Activated T-cell treated with anti-CD3 and anti-CD28 coated beads, Interleukin-2, amount 50 U/mL, for 48 hours (primary cell): ENCODE measurements at places on chromosomes 11 and 22.

DNA sequence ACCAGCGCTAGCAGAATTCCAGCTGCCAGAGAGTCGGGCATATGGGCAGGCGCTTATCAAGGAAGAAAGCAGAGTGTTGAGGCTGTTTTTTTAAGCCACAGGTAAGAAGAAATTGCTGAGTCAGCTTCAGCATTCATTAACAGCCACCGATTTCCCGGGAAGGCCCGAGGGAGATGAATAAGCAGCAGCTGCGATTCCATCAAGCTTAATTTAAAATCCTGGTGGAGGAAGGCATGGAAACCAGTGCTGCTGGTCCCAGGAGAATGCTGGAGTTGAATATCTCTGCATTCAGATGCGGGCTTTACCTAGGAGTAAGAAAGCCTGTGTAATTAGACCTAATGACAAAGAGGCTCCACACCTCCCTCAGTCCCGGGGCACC is 168.8 kb downstream of the BRD1 start:
- DNase-seq: no peak

GRCh38 chr11:117458275-117459122 is 130.8 kb downstream of the CEP164 start:
- DNase-seq: peak; percentile 45

DNA sequence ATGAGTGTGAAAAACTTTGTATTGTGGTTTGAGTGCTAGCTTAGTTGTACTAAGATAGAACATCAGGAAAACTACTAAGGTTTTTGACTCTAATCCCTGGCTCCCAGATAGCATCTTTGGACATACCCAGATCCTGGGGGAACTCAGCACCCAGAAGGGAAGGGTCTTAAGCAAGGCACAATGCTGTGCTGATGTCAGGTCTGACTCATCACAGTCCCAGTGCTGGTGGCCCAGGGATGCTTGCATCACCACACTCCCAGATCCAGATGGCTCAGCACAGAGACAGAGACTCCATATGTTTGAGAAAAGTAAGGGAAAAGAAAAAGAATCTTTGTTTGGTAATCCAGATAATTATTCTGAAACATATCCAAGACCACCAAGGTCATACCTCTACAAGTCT is 18.3 kb upstream of the OR56A3 start:
- DNase-seq: no peak

DNA sequence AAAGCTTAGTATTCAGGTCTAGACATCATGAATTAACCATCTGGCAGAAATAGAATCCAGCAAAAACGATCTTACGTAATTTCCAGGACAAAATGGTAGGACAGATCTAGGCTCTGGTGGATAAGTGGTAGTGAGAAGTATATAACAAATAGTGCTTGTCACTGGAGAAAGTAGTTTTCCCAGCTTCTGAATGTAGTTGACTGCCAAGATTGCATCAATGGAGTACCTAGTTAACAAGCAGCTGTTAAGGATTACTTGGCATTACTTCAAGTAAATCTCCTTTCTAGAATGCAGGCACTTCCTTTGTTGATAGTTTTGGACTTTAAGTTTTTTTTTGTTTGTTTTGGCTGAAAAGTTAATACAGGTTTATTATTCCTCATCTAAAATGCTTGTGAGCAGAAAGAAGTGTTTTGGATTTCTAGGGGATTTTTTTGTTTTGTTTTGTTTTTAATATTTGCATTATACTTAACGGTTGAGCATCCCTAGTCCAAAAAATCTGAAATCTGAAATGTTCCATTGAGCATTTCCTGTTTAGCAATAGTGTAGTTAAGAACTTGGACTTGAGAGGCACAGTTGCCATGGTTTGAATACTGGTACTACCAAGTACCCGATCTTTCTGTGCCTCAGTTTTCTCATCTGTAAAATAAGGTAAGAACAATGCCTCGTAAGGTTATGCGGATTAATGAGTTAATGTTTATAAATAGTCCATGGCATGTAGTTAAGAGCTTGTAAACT is 20.3 kb downstream of the FAM118B start:
- no peak for DNase-seq

GRCh38 chr11:83697518-83697917 is 411.4 kb upstream of the CCDC90B start:
- no peak for DNase-seq

DNA sequence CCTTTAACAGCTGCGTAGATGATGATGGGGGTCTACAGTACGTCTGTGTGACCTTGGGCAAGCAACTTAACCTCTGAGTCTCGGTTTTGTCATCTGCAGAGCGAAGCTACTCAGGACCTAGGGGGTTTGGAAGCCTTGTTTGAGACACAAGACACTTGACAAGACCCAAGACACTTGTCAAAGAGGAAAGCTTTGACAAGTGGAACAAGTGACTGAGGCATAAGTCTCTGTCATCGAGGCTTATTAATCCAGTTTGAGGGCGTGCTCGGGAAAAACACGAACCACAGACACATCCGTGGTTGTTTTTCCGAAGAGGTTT is 732 bp upstream of the PC start:
- no peak for DNase-seq

GRCh38 chr11:9438611-9439010 is 22.2 kb upstream of the ZNF143 start:
- DNase-seq: no peak

DNA sequence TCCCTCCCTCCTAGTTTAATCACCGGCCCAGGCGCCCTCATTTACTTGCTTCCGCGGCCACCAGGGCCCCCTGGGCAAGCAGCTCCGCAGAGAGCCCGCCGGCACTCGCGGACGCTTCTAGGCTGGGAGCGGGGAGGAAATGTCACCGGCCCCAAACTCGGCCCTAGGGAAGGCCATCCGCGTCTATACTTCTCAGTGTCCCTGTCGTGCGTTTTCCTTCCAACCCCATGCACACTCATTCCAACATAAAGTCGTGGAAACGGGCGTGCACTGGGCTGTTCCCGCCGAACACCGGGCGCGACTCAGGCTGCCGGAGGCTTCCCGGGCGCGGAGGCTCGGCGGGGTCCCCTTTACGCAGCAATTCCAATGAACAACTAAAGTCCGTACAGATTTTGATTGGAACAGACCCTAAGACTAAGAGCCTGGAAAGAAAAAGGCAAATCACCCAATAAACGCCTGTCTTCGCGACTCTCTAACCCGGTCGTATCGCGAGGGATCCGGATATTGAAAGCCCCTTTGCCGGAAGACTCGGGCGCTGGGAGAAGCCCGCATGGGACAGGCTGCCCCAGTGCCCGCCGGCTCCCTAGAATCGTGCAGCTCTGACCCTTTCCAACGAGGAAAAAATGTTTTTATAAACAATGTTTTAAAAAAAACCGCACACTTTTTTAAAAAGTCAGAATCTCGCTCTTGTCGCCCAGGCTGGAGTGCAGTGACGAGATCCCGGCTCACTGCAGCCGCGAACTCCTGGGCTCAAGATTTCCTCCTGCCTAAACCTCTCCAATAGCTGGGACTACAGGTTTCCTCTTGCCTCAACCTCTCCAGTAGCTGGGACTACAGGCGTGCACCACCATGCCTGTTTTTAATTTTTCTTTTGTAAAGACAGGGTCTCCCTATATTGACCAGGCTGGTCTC is 1.3 kb upstream of the BARX2 start:
- DNase-seq: peak; percentile 37

- DNase-seq: no peak
These were observed 78.9 kb downstream of the GRK3 start for GRCh38 chr22:25643232-25644000.

DNA sequence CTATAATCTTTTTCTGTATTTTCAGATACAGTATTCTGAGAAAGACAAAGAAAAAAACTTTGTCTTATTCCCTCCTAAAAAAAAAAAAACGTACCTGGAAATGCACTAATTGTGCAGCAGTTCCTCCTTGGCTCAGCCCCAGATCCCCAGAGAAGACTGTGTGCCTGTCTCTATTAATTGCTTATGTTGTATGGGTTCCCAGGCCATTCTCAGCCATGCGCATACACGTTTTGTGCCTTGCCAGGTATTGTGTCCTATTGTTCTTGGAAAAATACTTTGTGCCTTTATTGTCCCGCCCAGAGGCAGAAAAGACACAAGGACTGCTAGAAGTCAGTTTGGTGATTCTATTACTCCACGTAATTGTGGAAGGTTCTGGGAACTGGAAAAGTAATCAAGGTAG is 91.2 kb downstream of the PIWIL4 start:
- DNase-seq: no peak

GRCh38 chr11:120952461-120953434 is 71.2 kb upstream of the TBCEL start:
- DNase-seq: peak; percentile 84

DNA sequence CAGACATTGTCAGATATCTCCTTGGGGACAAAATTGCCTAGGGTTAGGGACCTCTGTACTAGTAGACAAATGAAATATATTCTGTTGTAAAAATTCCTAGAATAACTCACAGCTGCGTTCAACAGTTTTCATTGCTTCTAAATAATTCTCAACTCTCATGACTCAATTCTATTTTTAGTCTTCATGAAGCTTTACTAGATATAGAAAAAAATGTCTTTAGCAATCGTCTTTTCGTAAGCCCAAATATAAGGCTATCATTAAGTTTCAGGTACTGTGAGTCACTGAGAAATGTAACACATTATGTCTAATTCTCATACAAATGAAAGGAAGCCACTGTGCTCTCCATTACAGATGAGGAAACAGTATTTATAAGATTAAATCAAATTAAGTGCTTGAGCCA is 6.4 kb downstream of the MMP12 start:
- DNase-seq: no peak

- no peak for DNase-seq
These were observed 42.3 kb upstream of the CCDC188 start for GRCh38 chr22:20192972-20193760.

DNA sequence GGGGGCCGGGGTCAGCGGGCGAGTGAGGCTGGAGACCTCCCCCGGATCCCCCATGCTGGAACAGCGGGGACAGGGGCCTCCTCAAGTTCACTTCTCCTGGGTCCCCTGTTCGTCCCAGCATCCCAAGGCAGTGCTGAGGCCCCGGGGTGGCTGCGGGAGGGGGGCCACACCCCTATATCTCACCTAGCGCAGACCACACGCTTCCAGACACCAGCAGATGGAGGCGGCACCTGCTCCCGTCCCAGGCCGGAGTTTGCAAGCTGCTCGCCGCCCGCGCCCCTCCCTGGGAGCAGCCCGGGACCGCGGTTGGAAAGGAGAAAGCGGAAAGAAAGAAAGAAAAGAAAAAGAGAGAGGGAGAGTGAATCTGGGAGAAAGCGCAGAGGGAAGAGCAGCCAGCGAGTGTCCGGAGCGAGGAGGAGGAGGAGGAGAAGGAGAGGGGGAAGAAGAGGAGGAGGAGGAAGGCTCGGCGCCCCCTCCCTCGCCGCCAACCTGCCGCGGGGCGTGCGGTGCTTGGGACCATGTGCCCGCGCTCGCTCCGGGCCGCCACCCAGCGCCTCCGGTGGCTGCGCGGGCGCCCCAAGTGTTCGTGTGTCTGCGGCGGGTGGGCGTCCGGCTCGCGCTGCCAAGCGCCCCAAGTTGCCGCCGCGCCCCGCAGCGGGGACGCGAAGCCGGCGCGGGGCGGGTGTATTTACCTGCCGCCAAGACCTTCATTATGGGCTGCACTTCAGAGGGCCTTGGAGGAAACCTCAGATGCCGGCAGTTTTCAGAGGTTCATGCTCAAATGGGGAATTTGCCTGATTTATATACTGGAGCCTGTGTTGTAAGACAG is at the start of gene LIF:
LIF (minus strand) TSS at position 775 of the 829 bp plus-strand sequence; CDS start at position 711, 64 bp downstream.
- DNase-seq: peak; percentile 74

DNA sequence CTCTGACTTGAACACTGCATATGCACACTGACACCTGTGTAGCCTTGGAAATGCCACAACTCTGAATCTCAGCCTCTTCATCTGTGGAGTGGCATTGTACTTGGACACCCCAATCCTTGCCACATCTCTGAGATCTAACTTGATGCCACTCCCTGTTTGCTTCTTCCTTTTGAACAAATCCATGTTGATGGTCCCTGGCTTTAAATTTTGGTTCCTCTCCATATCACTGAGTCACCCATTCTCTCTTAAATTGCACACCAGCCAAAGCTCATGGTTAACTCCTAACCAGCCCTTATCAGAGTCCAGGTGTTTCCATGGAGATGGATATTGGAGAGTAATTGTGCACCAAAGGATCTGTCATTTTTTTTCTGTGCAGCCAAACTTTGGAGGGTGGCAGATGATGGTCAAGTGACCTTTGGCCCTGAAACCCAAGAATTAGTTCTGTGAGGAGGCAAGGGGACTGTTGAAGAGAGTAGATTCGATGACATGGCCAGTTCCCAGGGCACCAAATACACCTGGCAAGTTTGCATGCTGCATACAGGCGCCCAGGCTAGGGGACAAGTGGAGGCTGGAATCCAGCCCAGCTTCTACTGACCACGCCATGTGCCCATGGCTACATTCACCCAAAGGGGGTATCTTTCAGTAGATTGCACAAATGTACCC is 25.1 kb upstream of the PAMR1 start:
- no peak for DNase-seq

DNA sequence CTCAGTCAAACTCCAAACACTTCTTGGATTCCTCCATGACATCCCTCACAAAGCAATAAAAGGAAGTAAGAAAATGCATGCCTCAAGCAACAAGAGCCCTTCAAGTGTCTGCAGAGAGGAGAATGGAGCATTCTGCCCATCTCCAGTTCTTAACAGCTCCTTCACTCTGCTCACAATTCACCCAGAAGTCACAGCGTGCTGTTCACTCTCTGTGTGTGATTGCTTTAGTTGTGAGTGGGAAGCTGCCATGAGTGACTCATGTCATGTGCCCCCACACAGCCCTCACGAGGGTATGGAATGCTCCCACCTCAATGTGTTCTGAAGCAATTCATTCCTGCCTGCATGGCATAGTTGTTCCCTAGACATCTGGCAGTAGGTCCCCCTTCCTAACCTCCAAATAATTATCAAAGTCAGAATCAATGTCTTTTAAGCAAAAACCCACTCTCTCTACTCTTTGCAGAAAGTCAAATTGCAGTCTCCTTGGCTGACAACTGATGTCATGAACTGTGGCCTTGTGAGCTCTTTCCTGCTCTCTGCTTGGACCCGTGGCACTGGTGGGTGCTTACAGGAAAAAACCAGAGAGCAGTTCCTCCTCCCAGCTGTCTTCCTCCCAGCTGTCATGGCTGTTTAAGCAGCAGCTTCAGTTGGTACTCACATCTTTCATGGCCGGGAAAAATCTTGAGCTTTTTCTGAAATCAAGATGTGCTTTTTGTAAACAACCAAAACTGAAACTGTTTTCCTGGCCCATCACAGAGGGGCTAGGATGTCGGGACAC is 112.1 kb upstream of the SPON1 start:
- DNase-seq: no peak

DNA sequence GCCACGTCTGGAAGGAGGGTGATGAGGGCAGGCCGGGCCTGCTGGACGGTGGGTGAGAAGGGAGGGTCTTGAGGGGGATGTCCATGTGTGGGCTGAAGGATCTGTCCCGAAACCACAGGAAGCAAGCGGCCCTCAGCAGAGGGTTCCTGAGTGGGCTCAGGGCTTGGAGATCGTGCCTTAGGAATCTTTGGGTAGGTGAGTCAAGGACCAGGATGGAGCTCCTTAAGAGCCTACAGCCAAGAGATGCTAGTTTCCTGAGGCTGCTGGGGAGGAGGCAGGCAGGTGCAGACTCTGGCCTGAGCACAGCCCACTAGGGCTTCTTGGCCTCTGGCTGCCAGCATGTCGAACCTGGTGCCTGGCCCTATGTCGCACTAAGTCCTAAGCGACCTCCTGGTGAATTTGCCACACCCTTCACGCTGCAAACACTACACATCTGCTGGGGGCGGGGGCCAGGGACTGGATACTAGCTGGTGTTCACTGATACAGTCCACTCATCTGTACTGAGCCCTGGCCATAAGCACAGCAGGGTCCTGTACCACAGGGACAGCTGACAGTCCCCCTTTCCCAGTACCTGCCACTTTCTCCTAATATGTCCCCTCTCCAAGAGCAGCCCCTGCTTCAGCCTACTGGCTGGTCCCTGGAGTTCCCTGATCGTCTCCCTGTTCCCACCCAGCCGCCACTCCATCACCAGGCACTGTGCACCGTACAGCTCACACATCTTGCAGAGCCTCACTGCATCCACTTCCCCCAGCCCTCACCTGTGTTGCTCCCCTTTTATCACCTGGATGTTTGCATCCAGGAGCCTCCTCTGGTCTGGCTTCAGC is 19.5 kb downstream of the GNAZ start:
- DNase-seq: no peak
